Activated CD4-positive, alpha-beta T cell treated with anti-CD3 and anti-CD28 coated beads, Interleukin-10, Interleukin-2, amounts not matched to agents 100 ng/mL and 50 ng/mL, durations not matched to agents 16 hours and 8 hours (primary cell): ENCODE measurements at places on chromosomes 5 and 9.

DNA sequence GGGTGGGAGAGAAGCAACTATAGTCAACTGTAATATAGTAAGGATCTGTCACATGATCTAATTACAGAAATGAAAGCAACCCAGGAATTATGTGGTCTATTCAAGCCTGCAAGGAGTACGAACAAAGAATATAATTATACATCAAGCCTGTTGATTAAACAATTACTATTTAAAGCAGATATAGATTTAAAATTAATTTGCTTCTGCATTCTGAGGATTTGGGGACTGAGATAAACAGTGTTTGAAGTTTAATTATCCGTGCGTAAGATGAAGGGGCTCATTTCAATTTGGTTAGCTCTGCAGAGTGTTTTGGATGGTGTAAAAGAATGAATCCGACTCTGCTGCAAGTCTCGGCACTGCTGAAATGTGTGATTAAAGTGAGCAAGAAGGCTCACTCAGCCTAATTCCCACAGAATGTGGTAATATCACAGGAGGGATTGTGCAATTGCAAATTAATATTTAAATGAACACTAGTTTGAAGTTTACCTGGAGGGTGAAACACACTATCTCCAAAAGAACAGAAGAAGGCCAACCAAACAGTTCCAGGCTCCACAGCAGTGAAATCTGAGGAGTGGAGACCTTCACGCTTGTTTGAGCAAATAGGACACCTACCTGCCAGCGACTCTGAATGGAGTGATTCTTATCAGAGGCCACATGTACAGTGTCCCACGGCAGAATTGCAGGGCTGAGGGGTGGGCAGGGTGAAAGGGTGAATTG lies 420.6 kb upstream of the SLC30A5 start:
- no peak for DNase-seq

DNA sequence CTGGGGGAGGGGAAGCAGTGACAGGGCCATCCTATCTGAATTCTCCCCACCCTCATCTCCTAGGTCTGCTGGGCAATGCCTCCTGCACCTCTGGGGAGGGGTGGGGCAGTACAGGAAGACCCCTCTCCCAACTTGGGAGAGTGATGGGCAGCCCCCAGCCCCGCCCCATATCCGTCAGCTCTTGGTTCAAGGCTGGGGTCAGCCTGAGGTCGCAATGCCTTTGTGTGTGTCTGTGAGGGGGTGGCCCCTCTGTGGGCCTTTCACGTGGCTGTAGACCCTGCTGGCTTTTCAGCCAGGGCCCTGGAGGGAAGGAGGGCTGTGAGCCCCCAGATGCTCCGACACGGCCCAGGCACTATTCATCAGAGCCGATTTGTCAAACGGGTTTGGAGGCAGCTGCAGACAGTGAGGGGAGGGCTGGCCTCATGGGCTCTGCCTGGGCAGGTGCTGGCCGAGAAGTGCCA lies 49.5 kb upstream of the RNU6ATAC start:
- no peak for DNase-seq

GRCh38 chr9:70998962-70999361 lies 122.5 kb downstream of the TRPM3 start:
- no peak for DNase-seq

GRCh38 chr9:70049236-70049635 lies 5.6 kb downstream of the MAMDC2 start:
- DNase-seq, result no peak

- DNase-seq, result no peak
These were observed 5.3 kb downstream of the INVS start for GRCh38 chr9:100104314-100104713.

- DNase-seq, result no peak
These were observed 102.2 kb downstream of the APTX start for GRCh38 chr9:32899181-32899580.

- DNase-seq, result peak; percentile 38
These were observed 43.3 kb downstream of the MCTP1 start for GRCh38 chr5:95241635-95242034.

DNA sequence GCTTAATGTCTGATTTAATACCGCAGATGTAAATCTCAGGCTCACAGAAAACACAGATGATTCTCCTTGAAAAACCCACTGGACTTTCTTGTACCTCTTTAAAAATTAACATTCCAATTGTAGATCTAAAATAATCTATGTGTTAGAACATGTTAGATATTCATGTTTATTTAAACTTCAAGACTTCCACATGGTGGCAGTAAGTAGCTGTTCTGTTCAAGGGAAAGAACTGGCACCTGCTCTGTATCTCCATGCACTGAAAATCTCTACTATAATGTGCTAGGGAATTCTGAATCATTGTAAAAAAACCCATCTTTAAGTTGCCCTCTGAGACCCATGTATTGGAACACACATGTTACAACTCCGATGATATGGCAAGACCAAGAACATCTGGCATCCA lies 366.9 kb downstream of the DMRTA1 start:
- no peak for DNase-seq

DNA sequence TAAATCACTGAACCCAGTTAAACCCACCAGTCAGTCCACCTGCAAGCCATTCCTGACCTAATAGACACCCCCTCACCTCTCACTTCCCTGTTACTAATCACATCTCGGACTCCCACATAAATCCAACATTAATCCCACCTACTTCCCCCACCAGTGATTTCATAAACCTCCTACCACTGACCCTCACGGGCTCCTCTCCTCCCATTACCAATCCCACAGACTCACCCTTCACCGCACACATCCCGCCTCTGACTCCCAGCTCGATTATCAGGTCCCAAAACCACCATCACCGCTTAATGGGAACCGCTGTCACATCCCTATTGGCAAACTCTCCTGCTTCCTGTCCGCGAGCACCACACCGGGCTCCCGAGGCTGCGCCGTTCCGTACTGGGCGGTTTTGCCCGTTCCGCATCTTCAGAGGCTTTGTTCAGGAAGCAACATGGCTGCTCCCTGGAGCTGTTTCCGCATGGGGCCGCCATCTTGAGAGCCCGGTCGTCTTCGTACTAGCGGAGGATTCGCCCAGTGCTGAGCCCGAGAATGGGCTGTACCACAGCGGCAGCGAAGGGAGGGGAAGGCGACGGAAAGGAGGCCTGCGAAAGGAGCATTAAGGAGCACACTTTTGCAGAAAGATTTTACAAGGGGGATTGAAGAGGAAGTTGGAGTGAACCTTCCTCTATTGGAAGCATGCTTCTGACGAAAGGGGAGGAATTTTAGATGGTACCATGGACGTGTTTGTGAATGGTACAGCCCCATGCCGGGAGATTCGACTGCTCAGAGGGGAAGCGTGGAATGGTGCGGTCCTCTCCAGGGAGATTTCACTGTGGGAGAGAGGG lies at the start of gene ZNF300:
Gene ZNF300, minus strand, starts transcription at position 502 of the 833 bp plus-strand sequence. CDS start 1,825 bp downstream, outside the sequence.
- peak; percentile 39 for DNase-seq
